Placental pericyte (primary cell): ENCODE measurements at places on chromosomes 5 and 9. TPM values are rescaled to one million over a fixed set of nuclear protein-coding genes. Genes with fewer than 3 reads are reported as not detected.

CSF1R gene
- 0.66 and 1.1 TPM in 2 replicates for total RNA-seq

IFNA6 gene
- total RNA-seq, result not detected in 2 replicates

SPAG8 gene
- 0.66 and 1.0 TPM in 2 replicates for total RNA-seq

SLC6A19 gene
- not detected in 2 replicates for total RNA-seq

HRCT1 gene
- total RNA-seq, result 0.43 TPM in 1 of 2 replicates, not detected in the other

FBN2 gene
- 154 and 431 TPM in 2 replicates for total RNA-seq

BTF3 gene
- total RNA-seq, result 265 and 383 TPM in 2 replicates

BTNL3 gene
- not detected in 2 replicates for total RNA-seq

TMEM252 gene
- total RNA-seq, result not detected in 2 replicates

BARHL1 gene
- total RNA-seq, result not detected in 2 replicates

LOX gene
- total RNA-seq, result 92.5 and 218 TPM in 2 replicates

KCNMB1 gene
- total RNA-seq, result not detected in 2 replicates

IL4 gene
- total RNA-seq, result not detected in 2 replicates

PTPA gene
- total RNA-seq, result 73.5 and 142 TPM in 2 replicates

RANBP3L gene
- total RNA-seq, result under 0.01 TPM in 1 of 2 replicates, not detected in the other

PDE6A gene
- not detected in 2 replicates for total RNA-seq

PCDHA4 gene
- total RNA-seq, result under 0.01 and 0.14 TPM in 2 replicates

TSLP gene
- total RNA-seq, result 0.43 and 2.0 TPM in 2 replicates

RMRP gene
- 24,654 and 27,284 TPM in 2 replicates for total RNA-seq

ZDHHC11B gene
- total RNA-seq, result 0.22 TPM in 1 of 2 replicates, not detected in the other

N4BP3 gene
- 0.22 and 0.43 TPM in 2 replicates for total RNA-seq

TAF11L7 gene
- total RNA-seq, result not detected in 2 replicates

FKBP15 gene
- total RNA-seq, result 25.4 and 35.5 TPM in 2 replicates

NKD2 gene
- total RNA-seq, result 15.9 and 52.7 TPM in 2 replicates

SLC30A5 gene
- 53.2 and 70.4 TPM in 2 replicates for total RNA-seq

PCDHGA6 gene
- total RNA-seq, result 4.3 and 4.8 TPM in 2 replicates

ODF2 gene
- total RNA-seq, result 25.2 and 51.0 TPM in 2 replicates

OBP2B gene
- total RNA-seq, result not detected in 2 replicates

LCN2 gene
- total RNA-seq, result not detected in 2 replicates

PCDHB14 gene
- 0.29 and 0.44 TPM in 2 replicates for total RNA-seq

NR2F1-AS1 gene
- 33.8 and 42.9 TPM in 2 replicates for total RNA-seq

CEL gene
- total RNA-seq, result 0.22 TPM in 1 of 2 replicates, not detected in the other

HMMR gene
- 1.3 and 49.0 TPM in 2 replicates for total RNA-seq

TAF11L4 gene
- total RNA-seq, result not detected in 2 replicates

GABRA6 gene
- 0.29 TPM in 1 of 2 replicates, not detected in the other for total RNA-seq
